ENCODE measurements at places on chromosomes 6 and 20.

DNA sequence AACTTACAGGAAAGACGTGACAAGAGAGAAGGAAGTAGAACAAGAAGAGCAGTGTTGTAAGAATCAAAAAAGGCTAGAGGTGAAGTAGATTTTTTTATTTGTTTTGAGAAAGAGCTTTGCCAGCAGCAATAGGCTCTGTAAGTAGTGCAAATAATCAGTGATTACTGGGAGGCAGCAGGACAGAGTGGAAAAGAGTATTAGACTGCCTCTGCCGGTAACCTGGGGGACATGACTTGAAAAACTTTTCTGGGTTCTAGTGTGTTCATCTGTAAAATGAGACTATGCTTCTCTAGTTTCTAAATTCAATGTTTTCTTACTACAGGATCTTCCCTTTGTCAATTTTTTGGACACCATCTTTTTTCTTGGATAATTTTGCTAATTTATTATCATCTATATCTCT lies 5.8 kb upstream of the IRAK1BP1 start:
- no peak for DNase-seq

DNA sequence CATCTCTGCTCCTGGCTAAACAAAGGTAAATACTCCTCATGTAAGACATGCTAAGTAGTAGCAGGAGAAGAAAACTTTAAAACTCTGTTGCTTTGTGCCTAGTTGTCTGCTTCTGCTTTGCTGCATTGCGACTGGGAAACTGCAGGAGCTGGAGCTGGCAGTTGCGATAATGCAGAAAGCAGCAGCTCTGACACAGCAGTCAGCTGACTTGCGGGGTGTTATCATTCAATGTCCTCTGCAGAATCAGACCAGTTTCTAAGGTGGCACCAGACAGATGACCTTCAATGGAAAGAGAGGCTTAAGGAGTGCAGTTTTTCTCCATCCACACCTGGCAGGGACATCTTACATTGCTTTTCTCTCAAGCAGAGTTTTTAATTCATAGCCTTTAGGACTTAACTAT lies 69.9 kb upstream of the SOX4 start:
- DNase-seq = no peak

DNA sequence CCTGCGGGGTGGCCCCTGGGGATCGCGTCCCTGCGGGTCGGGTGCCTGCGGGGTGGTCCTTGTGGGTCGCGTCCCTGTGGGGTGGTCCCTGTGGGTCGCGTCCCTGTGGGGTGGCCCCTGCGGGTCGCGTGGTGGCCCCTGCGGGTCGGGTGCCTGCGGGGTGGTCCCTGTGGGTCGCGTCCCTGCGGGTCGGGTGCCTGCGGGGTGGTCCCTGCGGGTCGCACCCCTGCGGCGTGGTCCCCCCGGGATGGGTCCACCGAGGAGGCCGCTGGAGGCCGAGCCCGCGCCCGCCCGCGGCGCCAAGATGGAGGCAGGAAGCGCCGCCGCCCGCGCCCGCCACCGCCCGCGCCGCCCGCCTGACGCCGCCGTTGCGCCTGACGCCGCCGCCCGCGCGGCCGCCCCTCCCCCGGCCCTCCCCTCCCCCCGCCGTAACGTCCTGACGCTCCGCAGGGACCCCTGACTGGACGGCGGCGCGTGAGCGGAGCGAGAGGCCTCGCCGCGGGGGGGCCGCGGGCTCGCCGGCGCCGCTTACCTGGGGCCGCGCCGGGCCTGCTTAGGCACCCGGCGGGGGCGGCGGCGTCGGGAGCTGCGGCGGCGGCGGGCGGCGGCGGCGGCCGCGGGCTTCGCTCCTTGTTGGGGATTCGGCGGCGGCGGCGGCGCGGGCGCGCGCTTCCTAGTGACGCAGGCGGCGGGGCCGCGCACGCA lies at the start of gene GMEB2:
GMEB2 (minus strand) TSS at position 678 of the 705 bp plus-strand sequence. CDS start 7,704 bp downstream, outside the sequence.
- no peak for DNase-seq

DNA sequence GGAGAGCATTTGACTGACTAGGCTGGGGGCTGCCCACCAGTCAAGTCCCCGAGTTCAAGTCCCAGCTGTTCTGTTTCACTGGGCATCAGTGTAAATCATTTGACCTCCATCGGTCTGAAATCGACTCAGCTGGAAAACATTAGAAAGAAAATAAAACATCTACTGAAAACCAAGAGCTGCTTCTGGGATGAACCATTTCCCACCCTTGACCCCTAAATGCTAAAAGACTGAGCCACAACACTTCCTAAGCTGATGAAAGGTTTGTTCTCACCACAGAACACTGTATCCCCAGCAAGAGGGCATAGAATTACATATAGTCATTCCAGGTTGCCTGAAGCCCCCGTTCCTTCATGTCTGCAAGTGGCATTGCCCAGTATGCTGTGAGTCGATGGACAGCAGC lies 237.0 kb upstream of the TAB2 start:
- no peak for DNase-seq

- DNase-seq = no peak
These were observed 20.7 kb upstream of the ASIP start for GRCh38 chr20:34220561-34220960.

DNA sequence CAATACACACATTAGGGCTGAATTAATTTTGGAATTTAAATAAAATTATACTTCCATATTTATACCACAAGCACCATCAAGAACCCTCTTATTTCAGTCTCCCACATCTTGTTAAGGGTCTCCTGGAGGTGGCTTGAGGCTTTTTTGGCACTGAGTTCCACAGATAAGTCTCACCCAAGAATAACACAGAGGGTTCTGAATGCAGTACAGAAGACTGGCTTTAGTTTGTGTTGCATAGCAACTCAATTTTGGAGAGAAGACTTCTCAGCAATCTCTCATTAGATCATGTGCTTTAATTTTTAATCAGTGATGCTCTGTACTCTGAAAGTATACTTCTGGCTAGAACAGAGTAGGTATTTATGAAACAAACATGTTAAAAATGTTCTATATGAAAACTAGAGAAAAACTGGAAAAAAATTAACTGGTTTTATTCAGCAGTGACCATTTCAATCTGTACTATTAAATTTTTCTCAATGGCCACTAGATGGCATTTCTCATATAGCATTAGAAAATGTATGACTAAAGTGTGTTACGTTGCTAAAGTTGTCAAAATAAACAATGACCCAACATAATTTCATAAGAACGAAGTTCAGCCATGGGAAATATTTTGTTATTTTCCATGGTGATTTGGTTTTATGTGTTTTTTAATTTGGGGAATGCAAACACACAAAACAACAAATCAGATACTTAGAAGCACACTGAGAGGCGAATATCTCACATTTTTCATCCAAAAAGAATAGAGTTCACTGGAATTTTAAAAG lies 32.7 kb upstream of the MAP7 start:
- DNase-seq = no peak

DNA sequence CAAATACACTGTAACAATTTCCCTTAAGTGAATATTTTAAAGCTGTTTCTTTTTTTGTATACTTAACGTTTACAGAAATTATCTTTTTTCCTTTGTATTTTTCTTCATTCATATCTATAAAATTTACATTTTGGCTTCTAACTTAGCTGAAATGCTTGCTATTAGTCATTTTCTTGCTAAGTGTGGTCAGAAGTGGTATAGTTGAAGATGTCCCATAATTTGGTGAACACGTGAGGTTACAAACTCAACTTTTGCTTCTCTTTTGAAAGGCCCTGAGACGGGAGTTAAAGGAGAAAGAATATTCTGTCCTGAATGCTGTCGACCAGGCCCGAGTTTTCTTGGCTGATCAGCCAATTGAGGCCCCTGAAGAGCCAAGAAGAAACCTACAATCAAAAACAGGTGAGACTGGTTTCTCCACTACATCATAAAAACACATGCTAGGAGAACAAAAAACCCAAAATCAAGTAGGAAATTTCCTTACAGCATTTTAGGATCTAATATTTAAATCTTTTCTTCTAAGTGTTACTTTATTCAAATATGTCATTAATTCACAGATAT lies 445.0 kb downstream of the UTRN start:
- no peak for DNase-seq

DNA sequence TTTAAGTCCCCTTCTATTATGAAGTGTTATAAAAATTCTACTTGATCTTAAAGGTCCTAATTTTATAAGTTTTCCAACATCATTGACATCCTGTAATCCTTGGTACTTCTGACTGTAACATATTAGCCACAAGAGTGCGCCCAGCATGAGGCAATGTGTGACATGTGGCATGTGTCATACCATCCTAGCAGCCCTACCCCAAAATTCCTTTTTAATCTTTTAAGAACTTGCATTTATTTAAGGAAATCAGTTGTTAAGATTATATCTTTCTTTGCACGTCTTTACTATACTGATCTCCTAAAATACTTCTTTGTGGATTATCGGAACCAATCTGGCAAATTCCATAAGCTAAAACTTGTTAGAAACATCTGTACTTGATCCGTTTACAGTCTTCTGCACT lies 167.1 kb upstream of the SLC24A3 start:
- DNase-seq = no peak

GRCh38 chr6:154602708-154603107 lies 92.2 kb upstream of the CNKSR3 start:
- no peak for DNase-seq

DNA sequence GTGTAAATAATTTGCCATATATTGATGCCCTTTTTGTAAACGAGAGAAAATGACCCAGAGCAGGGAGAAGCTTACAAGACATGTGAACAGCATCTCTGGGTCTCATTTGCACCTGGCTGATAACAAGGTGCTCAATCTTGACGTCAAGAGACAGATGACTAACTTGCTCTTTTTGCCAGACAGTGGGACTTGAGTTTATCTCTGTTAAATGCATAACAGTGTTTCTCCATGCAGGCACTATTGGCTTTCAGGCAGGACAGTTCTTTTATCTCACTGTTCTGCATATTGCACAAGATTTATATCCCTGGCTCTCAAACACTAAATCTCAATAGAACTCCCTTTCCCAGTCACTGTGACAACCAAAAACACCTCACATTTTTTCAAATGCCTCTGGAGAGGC lies 56.4 kb downstream of the RFX6 start:
- DNase-seq = no peak

DNA sequence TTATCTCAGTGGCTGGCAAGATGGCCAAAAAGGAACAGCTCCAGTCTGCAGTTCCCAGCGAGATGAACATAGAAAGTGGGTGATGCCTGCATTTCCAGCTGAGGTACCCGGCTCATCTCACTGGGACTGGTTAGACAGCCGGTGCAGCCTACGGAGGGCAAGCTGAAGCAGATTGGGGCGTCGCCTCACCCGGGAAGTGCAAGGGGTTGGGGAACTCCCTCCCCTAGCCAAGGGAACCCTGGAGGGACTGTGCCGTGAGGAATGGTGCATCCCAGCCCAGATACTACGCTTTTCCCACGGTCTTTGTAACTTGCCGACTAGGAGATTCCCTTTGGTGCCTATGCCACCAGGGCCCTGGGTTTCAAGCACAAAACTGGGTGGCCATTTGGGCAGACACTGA lies 324.7 kb downstream of the GJA1 start:
- no peak for DNase-seq

DNA sequence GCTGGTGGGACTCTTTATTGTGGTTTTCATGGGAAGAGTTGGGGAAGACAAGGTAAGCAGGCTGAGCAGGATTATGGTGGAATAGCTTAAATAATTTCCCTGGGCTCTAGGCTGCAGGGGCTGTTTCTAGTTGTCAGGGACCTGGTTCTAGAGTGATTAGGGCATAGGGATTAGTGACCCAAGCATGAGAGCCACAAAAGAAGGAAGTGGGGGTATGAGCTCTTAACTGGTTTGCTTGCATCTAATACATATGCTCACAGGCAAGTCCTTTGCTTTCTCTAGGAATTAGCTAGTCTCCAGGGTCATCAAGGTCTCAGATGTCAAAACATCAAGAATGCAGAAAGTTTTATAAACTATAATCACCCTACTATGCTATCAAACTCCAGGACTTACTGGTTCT lies 67.5 kb upstream of the NRN1 start:
- no peak for DNase-seq

- no peak for DNase-seq
These were observed 1003.1 kb downstream of the KIF16B start for GRCh38 chr20:15570156-15570555.

DNA sequence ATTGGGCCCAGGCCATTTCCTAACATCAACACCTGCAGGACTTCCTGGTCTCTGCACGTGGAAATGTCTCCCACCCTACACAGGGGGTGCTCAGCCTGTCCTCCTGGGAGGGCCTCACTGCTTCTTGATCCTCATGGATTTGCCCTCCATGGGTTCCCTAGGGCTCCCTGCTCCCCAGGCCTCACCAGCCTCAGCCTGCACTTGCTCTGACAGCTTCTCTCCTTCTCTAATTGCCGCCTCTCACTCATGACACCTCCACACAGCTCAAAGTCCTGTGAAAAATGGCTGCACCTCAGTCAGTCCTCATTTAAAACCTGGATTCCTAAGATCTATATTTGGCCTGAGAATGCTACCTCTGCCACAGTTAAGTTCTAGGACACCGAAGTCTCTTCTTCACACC lies 130.6 kb downstream of the PXDC1 start:
- no peak for DNase-seq

DNA sequence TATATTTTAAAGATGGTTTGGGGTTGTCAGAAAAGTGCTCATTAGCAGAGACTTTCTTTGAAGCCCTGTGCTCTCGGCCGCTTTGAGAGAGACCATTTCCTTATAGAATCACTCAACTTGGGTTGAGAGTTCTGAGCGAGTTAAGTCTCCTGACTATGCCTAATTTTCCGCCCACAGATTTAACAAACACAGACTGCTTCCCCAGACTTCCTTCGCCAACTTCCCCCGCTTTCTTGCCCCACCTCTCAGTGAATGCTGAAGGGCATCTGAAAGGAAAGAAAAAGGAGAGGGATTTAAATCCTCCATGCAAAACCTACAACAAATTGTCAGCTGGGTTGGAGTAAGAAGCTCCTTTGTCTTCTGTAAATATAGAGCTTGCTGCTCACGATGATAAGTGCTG lies 224.0 kb downstream of the EYA2 start:
- DNase-seq = no peak

DNA sequence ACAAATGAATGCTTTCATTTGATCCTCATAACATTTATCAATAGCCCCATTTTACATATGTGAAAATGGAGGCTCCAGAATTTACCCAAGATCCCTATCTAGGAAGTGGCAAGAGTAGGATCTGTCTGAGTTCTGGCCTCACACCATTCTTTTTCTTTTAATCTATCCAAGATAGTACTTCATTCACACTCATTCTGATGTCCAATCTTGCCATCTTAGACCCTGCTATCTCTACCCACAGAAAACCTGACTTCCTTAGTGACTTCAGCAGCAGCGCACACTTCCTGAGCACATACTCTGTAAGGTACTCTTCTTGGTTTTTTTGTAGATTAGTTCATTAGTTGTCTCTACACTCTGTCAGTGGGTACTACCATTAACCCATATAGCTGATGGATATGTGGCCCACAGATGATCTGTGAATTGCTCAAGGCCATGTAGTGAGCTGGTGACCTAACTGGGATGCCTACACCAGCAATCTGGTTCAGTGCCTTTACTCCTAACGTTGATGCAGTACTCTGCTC lies 36.3 kb downstream of the COX4I2 start:
- no peak for DNase-seq
